ENCODE measurements at places on chromosomes 3 and 15.

- DNase-seq, result no peak
Observed at GRCh38 chr3:33855884-33856546, 57.6 kb downstream of the PDCD6IP start.

- DNase-seq, result no peak
Observed at GRCh38 chr15:64536244-64536836, 76.0 kb downstream of the ZNF609 start.

DNA sequence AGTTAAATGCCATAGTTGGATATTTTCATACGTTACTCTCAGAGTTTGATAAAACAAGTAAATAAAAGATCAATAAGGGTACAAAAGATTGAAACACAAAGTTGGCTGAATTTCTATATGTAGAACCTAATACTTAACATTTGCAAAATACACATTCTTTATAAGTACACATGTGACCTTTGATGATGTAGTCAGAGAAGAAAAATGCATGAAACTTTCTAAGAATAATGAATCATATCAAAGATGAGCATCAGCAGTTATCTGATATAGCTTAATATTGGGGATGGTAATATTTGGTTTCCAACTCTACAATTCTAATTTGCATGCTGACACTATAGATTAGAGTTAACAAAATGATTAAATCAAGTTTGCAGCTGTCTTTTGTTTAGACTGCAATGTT lies 188.0 kb upstream of the TGFBR2 start:
- DNase-seq, result no peak

GRCh38 chr15:85011160-85011571 lies 29.5 kb downstream of the PDE8A start:
- no peak for DNase-seq

DNA sequence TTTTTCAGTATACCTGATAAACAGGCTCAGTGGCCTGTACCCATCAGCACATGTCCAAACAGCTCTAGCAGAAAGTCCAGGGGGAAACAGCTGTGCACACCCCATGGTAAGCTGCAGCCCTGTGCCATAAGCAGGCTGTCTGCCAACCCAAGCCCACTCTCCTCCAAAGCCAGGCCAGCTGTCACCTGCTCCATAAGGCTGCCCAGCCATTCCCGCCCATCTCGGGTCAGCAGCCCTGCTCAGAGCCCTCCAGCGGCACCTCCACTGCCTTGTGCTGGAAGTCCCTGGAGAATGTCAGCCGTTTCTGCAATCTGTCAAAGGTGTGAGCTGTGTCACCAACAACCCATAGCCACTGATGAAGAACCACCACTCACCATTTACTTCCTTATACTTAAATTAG lies 82.0 kb downstream of the NTRK3 start:
- DNase-seq, result no peak

DNA sequence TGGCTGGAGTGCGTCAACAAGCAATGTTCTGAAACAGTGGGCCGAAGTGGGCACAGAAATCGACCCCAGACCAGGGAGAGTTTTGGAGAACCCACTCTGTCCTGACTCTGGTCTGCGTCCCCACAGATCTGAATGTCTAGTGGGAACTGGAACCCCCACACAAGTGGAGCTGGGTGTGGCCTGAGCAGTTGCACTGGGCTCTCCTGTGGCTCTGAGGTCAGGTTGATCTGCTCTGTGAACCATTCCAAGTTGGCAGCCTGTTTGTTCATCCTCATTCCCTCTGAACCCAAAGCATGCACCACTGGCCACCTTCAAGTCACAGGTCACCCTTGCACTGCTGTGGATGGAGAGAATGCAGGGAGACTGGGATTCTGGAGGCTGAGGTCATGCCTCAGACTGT lies 60.5 kb downstream of the STARD5 start:
- DNase-seq, result no peak

DNA sequence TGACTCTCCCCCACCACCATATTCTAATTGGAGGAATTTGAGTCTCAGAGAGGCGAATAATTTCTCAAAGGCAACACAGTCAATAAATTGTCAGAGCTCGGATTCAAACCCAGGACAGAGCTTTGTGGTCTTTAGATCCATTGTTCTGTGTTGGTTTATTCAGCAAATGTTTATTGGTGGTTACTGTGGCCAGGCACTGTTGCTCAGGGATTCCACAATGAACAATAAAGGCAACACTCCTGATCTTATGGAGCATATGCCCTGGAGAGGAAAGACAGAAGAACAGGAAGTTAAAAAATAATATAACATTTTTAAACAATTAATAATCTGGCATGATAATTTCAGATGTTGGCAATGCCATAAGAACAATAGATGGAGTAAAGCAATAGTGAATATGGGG lies 291.7 kb upstream of the NR2E3 start:
- no peak for DNase-seq

DNA sequence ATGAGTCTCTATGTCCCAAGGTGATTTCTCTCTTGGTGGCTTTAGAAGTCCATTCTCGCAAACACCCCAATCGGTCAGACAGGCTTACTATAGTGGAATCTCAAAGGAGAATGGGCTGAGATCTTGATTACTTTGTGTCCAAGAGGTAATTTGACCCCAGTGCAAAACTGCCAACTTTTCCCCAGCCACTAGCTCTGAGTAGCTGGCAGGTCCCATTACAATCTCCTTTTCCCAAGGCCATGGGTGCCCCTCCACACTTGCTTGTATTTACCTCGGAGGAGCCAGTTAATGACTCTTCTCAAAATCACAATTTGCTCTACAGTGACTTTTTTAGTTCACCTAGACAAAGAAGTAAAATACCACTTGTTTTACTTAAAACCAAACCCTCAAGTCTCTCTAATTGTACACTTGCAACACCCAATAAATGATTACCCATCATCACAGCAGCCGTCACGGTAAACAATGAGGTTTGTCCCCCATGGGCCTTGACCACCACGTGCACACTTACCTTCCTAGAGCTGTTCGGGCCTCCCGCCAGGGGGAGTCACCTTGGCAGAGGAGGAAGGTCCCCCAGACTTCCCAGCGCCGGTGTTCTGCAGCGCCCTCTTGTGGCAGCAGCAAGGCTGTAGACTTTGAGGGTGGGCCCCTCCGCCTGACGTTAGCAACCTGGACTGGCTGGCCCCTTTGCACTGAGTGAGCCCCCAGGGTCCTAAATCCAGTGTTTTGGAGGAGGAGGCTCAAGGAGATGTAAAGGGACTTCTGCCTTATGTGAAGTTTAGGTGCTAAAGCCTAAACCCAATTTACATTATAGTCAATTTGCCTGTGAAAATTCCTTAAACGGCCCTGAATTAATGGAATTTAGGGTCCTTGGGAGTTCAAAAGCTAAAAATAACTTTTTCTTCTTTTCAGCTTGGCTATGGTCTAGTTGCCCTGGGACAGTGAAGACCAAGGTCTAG lies 18.7 kb upstream of the HDAC11 start:
- peak; percentile 80 for DNase-seq

GRCh38 chr15:48643776-48644466 lies 1.6 kb downstream of the FBN1 start:
- DNase-seq, result no peak

DNA sequence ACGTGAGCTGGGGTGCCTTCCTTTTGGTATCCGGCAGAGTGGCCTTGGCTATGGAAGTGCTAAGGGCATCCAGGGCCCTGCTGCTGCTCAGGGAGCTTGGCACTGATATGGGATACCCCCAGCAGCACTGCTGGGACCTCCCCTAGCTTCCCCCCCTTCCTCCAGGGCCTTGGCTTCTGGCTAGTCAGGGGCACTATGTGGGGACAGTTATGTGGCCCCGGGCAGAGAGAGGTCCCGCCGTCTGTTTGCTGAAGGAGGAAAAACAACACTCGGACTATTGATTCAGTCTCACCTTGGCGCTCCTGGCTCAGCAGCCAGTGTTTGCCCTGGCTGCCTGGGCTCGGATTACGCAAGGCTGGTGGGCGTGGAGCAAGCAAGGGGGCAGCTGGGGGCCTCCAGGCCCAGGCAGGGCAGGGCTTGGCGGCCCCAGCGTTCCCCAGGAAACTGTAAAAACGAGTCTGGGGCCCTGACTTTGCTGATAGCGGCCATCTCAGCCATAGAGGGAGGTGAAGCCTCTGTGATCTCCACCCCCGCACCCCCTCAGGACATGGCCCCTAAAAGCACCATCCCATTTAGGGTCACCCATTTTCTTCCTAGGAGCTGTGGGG lies 5.7 kb downstream of the FURIN start:
- no peak for DNase-seq

DNA sequence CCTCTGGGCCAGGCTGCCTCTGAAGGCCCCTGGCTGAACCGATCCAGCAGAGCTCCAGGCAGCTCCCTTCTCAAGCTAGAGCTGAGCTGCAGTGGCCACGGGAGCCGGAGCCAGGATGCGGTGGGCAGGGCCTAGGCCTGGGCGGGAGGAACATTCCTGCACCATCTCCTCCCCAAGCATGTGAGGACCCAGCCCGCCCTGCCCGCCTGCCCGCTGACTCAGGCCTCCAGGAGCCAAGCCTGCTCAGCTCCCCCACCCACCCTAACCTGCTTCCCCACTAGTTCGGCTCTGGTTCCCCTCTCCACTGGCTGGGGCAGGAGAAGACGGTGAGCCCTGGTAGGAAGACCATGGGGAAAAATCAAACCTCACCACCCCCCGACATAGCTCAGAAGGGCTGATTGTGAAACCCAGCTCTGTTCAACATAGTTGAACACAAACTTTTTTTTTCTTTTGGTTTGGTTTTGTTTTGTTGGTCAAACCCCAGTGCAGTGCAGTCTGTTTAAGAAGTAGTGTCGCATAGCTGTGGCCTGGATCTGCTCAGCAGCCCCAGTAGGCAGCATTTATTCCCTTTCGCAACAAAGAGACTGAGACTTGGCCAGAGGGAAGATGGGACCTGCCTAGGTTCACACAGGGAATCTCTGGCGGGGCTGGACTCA lies 13.5 kb downstream of the SNX33 start:
- no peak for DNase-seq

DNA sequence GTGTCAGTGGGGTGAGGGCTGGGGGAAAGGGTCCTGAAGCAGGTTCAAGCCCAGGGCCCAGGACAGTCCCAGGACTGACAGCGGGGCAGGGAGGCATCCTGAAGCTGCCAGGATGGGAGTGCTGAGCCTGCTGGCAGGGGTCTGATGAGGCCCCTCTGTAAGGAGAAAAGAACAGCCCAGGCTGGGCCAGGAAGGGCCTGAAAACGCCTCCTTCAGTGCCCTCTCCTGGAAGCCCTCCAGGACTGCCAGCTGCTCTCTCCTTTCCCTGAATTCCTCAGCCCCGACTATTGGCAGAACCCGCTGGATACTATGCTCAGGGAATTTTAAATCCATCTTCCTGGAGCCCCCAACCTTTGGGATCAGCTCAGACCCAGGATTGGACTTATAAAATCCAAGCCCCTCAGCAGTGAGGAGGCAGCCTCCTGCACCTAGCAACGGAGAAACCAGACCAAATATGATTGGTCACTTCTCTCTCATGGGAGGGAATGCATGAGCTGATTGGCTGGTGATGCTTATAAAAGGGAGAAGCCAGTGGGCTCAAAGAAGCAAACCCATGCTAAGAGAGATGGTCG lies 203.5 kb upstream of the LINGO1 start:
- DNase-seq, result no peak

GRCh38 chr3:113231391-113231790 lies 20.0 kb downstream of the BOC start:
- DNase-seq, result no peak

GRCh38 chr3:4994144-4994730 lies 15.0 kb downstream of the BHLHE40 start:
- no peak for DNase-seq

- DNase-seq, result no peak
Observed at GRCh38 chr3:72811571-72811970, 36.7 kb downstream of the SHQ1 start.

DNA sequence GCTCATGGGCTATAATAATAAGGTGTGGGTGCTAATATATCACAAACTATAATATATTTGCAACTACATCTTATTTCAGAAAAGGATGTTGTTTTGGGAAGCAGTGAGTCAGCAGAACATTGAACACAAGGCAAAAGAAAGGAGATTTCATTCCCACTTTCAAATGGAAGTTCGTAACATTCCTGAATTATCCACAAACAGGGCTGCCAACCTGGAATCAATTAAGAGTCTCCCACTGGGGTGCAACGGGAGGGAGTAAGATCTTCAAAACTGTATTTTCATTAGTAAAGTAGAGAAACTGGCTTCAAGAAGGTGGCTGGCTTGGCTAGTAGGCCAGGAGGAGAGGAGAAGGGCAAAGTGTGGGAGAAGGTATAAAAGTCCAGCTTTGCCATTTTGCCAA lies 479.6 kb downstream of the CNTN3 start:
- DNase-seq, result no peak

DNA sequence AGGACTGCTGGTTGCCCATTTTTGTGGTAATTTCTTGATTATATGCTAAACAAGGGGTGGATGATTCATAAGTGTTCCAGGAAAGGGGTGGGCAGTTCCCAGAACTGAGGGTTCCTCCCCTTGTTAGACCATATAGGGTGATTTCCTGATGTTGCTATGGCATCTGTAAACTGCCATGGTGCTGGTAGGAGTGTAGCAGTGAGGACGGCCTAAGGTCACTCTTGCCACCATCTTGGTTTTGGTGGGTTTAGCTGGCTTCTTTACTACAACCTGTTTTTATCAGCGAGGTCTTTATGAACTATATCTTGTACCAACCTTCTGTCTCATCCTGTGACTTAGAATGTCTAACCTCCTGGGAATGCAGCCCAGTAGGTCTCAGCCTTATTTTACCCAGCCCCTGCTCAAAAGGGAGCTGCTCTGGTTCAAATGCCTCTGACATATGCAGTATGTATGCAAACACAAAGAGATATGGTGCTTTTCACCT lies 46.2 kb downstream of the C3orf38 start:
- no peak for DNase-seq

DNA sequence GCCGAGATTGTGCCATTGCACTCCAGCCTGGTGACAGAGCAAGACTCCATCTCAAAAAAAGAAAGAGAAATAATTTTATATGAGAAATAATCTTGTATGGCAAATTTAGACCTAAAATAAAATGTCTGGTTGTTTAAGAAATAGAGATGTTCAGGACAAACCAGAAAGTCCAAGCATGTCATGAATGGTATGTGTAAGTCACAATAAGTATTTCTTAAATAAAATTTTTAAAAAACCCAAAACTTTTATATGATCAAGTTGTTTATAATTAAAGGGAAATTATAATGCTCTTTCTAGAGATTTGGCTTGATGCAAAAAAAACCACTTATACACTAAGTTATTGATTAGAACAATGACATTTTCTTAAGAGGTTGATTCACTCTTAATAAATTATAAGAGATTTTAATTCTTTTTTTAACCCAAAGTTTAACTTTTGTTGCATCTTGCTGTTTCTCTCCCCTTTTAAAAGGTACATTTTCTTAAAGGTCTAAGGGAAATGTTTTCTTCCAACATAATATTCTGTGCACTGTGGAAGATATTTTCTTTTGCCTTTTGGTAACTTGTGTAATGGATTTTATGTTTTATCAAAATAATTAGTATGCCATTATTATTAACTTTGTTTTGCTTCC lies 105.7 kb downstream of the RTP4 start:
- no peak for DNase-seq

- DNase-seq, result no peak
Observed at GRCh38 chr3:120425572-120426250, 25.1 kb downstream of the FSTL1 start.

DNA sequence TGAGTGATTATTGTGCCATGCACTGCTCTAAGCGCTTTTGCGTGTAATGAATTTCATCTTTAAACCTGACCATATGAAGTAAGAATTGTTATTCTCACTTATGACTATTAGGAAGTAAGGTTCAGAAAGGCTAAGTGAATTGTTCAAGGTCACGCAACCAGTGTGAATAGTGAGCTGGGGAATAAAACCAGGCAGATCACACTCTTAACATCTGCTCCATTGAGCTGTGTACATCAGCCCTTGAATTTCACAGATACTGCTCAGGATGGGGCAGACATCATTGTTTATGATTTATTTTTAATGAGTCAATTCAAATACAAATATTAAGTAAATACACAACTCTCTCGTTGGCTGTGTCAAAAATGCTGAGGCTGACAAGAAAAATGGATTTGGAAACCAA lies 184.5 kb downstream of the FNDC3B start:
- no peak for DNase-seq
